ENCODE measurements at places on chromosomes 4 and X. TPM values are rescaled to one million over a fixed set of nuclear protein-coding genes. Genes with fewer than 3 reads are reported as not detected.

GRCh38 chrX:2449135-2449886 is 51.5 kb downstream of the DHRSX start:
- H3K4me1 ChIP-seq = no peaks in the 10 kb centered on the region
- DNase-seq = no peak
- no peak overlapping the region for H3K27ac ChIP-seq

Gene DKK2
- total RNA-seq = 0.55 TPM

Gene EFHC2
- not detected for total RNA-seq

GRCh38 chrX:153635788-153636668 is 11.0 kb upstream of the DUSP9 start:
- H3K36me3 ChIP-seq = no peaks in the 10 kb centered on the region
- peaks cover 5% of the 10 kb centered on the region for H3K27me3 ChIP-seq
- no peak overlapping the region for H3K27ac ChIP-seq
- H3K4me1 ChIP-seq = no peaks in the 10 kb centered on the region

DNA sequence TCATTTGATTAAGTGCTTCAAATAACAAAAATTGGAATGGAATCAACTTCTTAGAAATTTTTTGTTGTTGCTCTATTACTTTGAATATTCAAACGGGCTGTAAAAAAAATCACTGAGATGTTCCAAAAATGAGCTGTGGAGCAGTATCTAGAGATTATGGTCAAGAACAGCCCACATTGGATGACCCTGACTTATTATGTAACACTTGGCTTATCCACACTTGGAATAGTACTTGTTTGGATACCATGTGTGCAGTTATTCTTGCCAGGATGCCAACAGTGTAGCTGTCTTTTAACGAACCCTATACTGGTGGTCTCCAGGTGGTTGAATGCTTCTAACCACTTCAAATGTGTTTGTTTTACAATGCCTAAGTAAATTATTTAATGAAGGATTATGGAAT is 64.9 kb upstream of the CAMK2D start:
- H3K27ac ChIP-seq = no peak overlapping the region
- no peak for DNase-seq
- no peak overlapping the region for H3K4me3 ChIP-seq

Measured in transverse colon (tissue), 4 donors.